ENCODE measurements at places on chromosomes 12 and 14. TPM values are rescaled to one million over a fixed set of nuclear protein-coding genes. Genes with fewer than 3 reads are reported as not detected.

Gene NANOG
- total RNA-seq = not detected

Gene NOC4L
- 4.6 TPM for total RNA-seq

Gene MEG3
- 226 TPM for total RNA-seq

Gene CSRP2
- total RNA-seq = 4.4 TPM

Gene SRSF9
- 240 TPM for total RNA-seq

Gene GNPTAB
- 28.1 TPM for total RNA-seq

Gene LMO3
- 2.4 TPM for total RNA-seq

Gene OVCH1
- total RNA-seq = under 0.01 TPM

Gene LRTM2
- not detected for total RNA-seq

Gene PLEKHG7
- total RNA-seq = not detected

Gene DACT1
- total RNA-seq = 20.8 TPM

Gene NXPH4
- 0.79 TPM for total RNA-seq
